ENCODE measurements at places on chromosomes 13 and 19.

DNA sequence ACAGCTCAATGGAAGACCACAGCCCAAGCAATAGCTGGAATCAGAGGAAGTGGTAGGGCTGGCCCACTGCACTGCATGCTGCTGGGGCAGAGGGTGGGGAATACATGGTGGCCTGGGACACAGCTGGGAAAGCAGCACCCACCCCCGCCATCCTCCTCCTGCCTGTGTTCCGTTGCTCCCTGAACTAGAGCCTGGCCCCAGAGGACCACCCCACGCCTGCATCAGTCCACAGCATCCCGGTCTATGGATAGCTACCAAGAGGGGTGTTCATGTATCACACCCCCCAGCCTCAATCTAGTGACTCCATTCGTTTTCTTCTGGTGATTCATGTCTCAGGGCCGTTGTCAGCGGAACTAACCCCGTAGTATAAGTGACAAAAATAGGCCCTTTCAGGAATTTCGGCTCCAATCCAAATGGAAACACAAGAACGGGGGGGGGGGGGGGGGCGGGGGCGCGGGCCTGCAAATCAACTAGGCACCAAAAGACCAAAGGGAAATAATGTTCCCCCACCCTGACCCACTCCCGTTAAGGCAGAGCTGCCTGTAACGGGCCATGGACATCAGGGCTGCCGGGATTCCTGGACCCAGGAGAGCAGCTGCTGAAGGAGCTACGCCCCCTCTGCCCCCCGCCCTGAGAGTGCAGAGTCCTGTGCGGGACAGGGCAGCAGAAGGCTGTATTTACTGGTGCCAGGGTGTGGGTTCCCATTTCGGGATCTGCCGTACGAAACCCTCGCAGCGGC lies 18.9 kb upstream of the EPHX3 start:
- no peak for DNase-seq

DNA sequence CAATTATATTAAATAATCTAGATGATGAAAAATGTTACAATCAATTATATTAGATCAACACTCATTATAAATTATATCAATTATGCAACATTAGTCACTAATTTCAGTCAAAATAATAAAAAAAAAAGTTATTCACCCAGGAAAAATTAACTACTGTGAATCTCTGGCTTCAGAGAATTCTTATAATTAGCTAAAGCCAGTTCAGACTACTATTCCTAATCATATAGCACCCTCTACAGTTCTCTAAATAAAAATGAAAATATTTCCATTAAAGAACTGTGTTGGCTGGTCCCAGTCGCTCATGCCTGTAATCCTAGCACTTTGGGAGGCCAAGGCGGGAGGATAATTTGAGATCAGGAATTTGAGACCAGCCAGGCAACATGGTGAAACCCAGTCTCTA lies 33.0 kb downstream of the XPO4 start:
- DNase-seq, result no peak

DNA sequence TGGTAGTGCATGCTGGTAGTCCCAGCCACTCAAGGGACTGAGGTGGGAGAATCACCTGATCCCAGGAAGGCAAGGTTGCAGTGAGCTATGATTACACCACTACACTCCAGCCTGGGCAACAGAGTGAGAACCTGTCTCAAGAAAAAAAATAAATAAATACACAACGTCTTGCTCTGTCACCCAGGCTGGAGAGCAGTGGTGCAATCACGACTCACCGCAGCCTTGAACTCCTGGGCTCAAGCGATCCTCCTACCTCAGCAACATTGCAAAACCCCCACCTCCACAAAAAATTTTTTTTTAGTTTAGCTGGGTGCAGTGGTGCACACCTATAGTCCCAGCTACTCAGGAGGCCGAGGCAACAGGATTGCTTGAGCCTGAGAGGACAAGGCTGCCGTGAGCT lies 8.8 kb downstream of the TPM4 start:
- no peak for DNase-seq

- no peak for DNase-seq
Observed at GRCh38 chr13:35475212-35475959, 1.1 kb downstream of the MAB21L1 start.

- no peak for DNase-seq
Observed at GRCh38 chr19:19911150-19911549, 10.4 kb downstream of the ZNF93 start.

DNA sequence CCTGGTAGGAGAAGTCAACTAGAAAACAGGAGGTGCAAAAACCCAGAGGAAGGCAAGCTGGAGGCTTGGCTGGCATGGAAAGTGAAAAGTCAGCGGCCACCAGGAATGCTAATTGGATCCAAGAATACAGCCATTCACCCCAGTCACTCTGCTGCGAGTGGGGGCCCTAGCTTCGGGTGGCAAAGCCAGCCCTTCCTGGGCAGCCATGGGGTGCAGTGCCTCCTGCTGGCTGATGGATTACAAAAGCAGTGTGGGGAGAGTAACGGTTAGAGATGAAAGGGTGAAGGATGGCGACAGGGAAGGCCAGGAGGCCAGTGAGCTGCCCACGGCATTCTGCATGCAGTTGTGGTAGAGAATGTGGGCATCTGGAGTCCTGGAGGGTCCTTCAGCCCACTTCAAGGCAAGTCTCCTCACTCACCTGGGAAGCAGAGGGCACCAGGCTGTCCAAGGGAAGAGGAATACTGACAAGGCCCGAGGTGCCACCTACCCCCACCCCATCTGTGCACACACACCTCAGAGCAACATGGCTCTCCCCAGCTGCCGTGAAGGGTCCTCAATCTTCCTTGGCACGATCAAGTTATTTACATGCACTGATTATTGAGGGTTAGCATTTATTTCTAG lies 20.3 kb upstream of the EPHX3 start:
- no peak for DNase-seq

- no peak for DNase-seq
Observed at GRCh38 chr19:48926909-48927308, 6.6 kb upstream of the DHDH start.

DNA sequence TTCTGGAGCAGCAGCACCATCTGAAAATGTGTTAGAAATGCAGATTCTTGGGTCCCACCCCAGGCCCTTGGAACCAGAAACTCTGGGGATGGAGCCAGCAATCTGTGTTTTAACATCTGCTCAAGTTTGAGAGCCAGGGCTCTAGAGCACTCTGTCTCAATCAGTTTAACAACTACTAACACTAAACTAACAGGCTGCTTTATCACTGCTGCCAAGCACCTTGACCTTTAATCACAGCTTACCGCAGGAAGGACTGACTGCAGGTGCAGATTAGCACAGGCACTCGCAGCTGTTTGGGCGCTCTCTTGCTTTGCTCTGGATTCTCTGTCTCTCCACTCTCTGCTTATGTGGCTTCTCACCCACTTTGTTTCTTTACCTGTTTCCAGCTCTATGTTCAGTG lies 163.5 kb downstream of the MTUS2 start:
- DNase-seq, result no peak

DNA sequence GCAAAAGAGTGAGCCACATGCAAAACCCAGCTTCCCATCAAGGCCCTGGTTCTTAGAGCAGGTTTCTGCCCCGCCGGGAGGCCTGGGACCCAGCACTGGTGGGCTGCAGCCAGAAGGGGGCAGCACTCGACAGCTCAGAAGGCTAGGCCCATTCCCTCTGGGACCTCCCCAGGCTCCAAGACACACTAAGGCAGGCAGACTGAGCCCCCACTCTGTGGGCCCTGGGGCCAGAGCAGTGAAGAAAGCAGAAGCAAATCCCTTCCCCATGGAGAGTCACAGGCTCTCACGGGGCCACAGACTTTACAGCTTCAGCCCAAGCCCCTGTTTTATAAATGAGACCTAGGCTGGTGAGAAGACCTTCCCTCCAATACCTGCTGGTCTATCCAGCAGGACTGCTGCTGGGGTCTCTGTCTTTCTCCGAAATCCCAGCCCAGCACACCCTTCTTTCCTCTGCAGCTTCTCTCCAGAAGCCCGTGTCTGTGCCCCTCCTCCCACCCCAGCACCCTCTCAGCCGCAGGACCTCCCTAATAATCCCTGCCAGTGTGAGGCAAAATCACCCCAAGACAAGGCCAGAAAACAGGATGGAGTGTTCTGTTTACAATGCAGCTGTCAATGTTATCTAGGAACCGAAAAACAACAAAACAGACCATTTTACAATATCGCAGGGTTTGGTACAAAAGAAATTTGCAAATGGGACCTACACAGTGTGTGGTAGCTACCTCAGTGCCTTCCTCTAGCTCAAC lies 109.3 kb downstream of the ABCC4 start:
- DNase-seq, result peak; percentile 47

GRCh38 chr13:111620166-111620565 lies 299.7 kb downstream of the TEX29 start:
- no peak for DNase-seq

GRCh38 chr13:113845723-113846635 lies 17.9 kb downstream of the GAS6 start:
- DNase-seq, result no peak

- DNase-seq, result no peak
Observed at GRCh38 chr13:24854311-24854710, 90.3 kb downstream of the RNF17 start.

DNA sequence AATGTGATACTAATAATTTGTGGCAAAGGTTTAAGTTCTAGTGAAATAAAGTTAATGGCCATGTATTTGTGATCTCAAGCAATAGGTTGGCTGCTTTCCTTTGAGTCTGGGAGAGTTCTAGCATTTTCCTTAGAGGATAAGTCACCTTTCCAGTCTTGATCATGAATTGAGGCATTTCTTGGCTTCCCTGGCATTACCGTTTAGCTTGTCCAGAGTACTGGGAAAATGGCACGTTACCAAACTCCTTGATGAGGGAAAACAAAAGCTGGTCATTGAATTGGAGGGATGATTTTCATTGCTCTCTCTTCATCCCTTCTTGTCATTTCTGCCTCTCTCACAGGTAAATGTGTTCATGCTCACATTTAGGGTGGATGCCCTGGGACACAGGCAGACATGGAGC lies 34.0 kb upstream of the SPRY2 start:
- no peak for DNase-seq

GRCh38 chr13:114088863-114089262 lies 43.6 kb downstream of the RASA3 start:
- no peak for DNase-seq

GRCh38 chr19:13026462-13027370 lies 31.4 kb downstream of the NFIX start:
- DNase-seq, result no peak

DNA sequence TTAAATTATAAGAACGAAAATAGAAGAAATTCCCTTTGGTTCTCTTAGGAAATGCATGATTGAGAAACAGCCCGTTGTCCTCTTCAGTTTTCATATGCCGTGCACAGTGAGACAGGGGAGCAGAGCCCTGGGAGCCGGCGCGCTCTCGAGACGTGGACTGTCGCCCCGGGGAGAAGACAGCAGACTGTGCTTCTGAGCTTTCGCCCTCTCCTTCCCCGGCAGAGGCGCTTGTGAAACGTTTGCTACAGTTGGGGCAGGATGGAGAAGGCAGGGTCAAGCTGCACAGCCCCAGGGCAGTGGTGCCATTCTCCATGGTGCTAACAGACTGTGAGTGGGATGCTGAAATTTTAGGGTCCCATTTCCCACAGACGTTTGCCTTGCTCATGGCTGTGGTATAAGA lies 192.2 kb upstream of the KL start:
- DNase-seq, result no peak

- DNase-seq, result no peak
Observed at GRCh38 chr19:23420824-23421223, 25.6 kb upstream of the ZNF91 start.

- DNase-seq, result no peak
Observed at GRCh38 chr13:103515410-103515809, 449.2 kb upstream of the SLC10A2 start.

- DNase-seq, result no peak
Observed at GRCh38 chr19:57709616-57710015, 612 bp upstream of the ZNF154 start.
